ENCODE measurements at places on chromosomes 12 and 14.

- DNase-seq: no peak
These were observed 7.0 kb downstream of the CRY1 start for GRCh38 chr12:107086314-107086713.

- DNase-seq: no peak
These were observed 135.4 kb upstream of the TRHDE start for GRCh38 chr12:72136792-72137191.

- DNase-seq: no peak
These were observed 209.7 kb downstream of the CACNA1C start for GRCh38 chr12:2262449-2262848.

- DNase-seq: no peak
These were observed 58.3 kb downstream of the TESPA1 start for GRCh38 chr12:54926246-54926645.

DNA sequence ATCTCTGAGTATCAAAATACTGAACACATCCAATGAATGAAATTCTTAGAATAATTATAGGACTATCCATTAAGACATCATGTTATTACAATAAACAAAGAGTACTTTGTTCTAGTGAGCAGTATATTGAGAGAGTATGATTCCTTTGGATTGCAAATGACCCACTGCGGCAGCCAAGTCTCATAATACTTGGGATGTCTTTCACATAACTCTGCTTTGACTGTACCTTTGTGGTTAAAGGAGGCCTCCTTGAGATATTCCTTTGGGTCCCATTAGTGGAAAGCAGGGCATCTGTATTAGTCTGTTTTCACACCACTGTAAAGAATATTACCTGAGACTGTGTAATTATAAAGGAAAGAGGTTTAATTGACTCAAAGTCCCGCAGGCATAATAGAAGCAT lies 593.8 kb downstream of the TRHDE start:
- DNase-seq: no peak

GRCh38 chr14:93318927-93319326 lies 13.9 kb downstream of the BTBD7 start:
- no peak for DNase-seq

- DNase-seq: no peak
These were observed 139.7 kb downstream of the SLCO1B3 start for GRCh38 chr12:20950248-20950647.

GRCh38 chr12:91918431-91918830 lies 227.2 kb downstream of the BTG1 start:
- no peak for DNase-seq

DNA sequence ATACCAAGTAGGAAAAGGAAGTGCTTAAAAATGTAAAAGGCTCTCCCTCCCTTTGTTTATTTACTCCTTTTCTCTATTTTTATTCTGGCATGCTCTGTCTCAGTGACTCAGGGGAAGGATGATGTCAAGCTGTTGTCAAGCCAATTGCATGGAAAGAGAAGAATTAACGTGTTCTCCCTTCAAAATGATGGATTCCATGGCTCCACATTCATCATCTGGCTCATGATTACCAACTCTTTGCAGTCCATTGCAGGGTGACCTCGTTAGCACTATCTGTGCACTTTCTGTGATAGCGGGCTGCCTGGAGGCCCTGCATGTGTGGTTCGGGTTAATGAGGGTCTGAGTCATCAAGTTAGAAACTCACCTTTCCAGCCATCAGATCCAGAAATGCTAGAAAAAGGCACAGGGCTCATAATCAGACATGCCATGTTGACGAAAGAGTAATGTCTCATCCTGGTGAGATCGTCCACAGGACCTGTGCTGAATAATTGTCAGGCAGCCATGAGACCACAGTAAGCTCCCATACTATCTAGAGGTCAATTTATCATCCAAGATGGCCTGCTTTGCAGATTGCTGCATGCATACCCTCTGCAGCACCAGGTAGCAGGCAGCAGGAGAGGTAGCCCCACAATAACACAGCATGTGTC lies 79.2 kb upstream of the BTG1 start:
- no peak for DNase-seq
